AG09319 (cell line): ENCODE measurements at places on chromosomes 2 and 18.

- DNase-seq: no peak
These were observed 729.0 kb downstream of the EPHA4 start for GRCh38 chr2:220842901-220843665.

DNA sequence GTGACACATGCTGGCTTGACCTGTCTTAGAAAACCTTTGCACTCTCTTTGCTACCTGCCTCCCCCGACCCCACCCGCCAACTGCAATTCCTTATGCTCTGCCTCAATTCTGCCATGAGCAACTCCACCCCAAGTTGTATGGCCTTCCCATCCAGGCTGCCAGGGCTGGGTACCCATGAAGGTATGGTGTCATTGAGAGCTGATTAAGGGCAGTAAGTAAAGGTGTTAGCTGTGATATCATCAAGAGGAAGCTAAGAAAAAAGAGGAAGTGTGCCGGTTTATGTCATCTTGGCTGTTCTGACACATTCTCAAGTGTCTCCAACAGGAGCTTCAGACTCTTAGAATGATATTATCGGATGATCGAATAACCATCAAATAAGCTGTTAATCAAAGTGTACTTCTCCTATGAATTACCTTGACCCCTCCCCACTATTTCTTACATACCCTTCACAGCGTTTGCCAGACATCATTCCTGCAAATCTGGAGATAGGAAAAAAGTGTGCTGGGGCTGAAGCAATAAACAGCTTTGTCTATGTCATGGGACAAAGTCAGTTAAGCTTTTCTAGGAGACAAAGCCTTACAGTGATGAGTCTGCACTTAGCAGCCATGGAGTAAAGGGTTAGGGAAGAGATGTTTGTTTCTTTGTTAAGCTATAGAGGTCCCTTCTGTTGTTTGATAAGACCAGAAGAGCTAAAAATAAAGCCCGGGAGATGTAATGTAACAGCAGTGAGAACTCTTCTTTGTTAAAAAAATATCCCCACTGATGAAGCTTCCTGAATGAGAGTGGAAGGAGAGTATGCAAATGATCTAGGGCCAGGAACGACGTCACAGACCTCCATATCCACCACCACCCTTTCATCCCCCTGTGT, 40.4 kb upstream of the SMAD2 start:
- DNase-seq: no peak

- DNase-seq: no peak
These were observed 494.8 kb downstream of the CMPK2 start for GRCh38 chr2:6370753-6371551.

DNA sequence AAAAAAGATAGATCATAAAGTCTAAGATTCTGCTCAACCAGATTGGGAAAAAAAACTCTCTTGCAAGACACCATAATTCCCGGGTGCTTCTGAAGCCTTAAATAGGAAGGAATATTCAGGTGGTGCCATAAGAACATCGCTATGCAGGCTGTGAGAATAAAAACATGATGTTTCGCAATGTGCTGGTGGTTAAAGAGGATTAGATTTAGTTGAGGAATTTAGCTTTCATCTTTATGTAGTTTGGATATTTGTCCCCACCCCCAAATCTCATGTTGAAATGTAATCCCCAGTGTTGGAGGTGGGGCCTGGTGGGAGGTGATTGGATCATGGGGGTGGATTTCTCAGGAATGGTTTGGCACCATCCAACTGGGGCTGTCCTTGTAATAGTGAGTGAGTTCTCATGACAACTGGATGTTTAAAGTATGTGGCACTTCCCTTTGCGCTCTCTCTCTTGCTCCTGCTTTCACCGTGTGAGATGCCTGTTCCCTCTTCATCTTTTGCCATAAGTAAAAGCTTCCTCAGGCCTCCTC, 132.2 kb downstream of the AKAIN1 start:
- no peak for DNase-seq

- DNase-seq: no peak
These were observed 264.0 kb upstream of the CXCR4 start for GRCh38 chr2:136381722-136382633.

DNA sequence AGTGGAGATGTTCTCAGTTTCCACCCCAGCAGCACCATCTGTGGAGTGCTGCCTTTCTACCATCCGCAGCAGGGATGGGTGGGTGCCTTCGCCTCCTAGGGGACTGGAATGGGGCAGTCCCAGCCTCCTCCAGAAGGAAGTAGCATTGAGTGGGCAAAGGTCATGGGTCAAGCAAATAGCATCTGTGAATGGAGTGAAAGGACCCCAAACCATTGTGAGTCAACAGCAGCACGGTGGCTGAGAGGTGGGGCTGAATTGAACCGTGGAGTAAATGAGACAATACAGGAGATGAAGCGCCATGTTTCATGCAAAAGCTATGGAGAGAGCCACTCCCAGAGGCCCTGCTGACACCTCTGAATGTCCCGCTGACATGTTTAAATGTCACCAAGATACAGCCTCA, 9.7 kb downstream of the GPR55 start:
- no peak for DNase-seq
